CD8-positive, alpha-beta memory T cell (primary cell): ENCODE measurements at places on chromosomes 7 and 10.

GRCh38 chr10:130432850-130433249 is 296.7 kb downstream of the GLRX3 start:
- no peak overlapping the region for H3K27ac ChIP-seq
- H3K36me3 ChIP-seq = no peaks in the 10 kb centered on the region
- no peaks in the 10 kb centered on the region for H3K4me1 ChIP-seq
- H3K27me3 ChIP-seq = no peaks in the 10 kb centered on the region

DNA sequence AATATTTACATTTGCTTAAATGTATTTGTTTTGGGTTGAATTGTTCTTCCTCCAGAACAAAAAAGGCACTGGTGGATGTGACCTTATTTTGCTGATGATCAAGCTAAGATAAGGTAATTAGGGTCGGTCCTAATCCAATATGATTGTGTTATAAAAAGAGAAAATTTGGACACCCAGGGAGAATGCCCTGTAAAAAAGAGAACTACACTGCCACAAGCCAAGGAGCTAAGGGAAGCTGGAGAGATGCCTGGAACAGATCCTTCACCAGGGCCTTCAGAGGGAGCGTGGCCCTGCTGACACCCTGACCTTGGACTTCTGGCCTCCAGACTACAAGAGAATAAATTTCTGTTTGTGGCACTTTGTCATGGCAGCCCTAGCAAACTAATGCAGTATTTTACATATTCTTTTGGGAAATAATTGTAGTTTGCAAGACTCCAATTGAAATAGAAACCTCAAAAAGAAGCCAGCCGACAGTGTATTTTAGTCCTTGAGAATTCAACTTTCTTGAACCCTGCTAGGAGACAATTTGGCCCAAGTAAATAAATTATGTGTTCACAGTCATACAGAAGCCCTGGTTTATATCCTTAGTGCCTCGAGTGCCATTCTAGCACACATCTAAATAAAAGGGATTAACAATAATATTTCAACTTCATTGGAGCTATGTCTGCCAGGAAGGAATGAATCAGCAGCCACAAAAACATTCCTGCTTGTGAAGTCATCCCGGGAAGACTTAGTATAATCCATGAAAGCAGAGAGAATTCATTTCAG is 164.6 kb downstream of the PKD1L1 start:
- no peaks in the 10 kb centered on the region for H3K4me1 ChIP-seq
- no peaks in the 10 kb centered on the region for H3K27me3 ChIP-seq
- no peak overlapping the region for H3K4me3 ChIP-seq
- H3K27ac ChIP-seq = no peak overlapping the region

DNA sequence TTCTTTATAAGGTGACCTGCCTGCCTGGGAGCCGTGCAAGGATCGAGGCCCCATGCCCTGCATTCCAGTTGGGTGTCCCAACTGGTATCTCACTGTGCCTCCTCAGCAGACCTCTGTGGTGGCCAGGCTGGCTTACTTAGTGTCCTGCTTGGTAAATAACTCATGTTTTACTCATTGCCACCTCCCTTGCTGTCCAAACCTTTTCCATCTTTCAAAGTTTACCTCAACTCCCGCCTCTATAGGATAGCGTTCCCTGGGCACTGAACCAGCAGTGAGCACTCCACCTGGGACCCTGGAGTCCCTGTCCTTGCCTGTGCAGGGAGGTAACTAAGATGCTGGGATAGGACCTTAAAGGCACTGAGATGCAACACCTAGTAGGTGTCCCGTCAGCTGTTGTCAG is 33.6 kb downstream of the SLC18A2 start:
- DNase-seq = no peak
- no peak overlapping the region for H3K4me3 ChIP-seq
- no peaks in the 10 kb centered on the region for H3K27me3 ChIP-seq
- H3K4me1 ChIP-seq = no peaks in the 10 kb centered on the region

GRCh38 chr7:26664274-26664673 is 200.1 kb downstream of the SKAP2 start:
- H3K4me3 ChIP-seq = no peak overlapping the region
- no peak overlapping the region for H3K27ac ChIP-seq
- H3K4me1 ChIP-seq = no peaks in the 10 kb centered on the region
- DNase-seq = no peak

DNA sequence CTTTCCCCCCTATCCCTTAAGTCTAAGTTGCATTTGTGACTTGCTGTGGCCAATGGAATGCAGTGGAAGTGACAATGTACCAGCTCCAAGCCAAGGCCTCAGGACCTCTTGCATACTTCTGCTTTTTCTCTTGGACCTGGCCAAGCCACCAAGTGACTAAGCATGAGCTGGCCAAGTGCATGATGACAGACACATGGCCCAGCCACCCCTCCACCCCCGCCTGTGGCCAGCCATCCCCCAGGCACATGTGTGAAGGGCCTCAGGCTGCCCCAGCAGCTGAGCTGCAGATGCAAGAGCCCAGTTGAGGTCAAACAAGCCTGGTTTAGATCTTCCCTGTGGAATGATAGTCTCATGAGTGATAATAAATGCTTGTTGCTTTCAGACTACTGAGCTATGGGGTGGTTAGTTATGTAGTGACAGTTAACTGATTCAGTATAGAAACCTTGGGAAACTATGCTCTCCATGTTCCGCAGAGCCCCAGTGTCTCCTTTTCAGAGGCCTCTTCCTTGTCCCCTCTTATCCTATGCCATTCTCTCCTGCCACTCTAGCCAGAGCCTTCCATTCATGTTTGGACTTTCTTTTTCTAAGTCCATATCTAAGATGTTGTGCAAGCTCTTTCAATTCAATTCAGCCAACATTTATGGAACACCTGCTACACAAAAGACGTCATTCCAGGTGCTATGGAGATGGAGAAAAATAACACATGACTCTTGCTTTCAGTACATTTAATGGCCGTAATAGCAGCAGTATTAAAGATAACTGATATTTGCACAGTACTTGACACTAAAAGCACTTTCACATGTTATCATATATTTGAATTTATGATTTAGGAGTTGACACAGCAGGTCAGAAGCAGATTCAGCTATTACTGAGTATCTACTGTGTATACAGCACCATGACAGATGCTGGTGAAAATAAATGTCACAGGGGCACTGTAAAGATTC is 55.5 kb upstream of the LOXL4 start:
- DNase-seq = no peak
- H3K4me1 ChIP-seq = no peaks in the 10 kb centered on the region
- no peaks in the 10 kb centered on the region for H3K27me3 ChIP-seq
- H3K27ac ChIP-seq = no peak overlapping the region
- H3K36me3 ChIP-seq = no peaks in the 10 kb centered on the region
